ENCODE measurements at places on chromosomes 5 and 9. TPM values are rescaled to one million over a fixed set of nuclear protein-coding genes. Genes with fewer than 3 reads are reported as not detected.

The RPS14 gene
- total RNA-seq, result 4,472 TPM

The SLC46A2 gene
- total RNA-seq, result not detected

The C9orf78 gene
- 57.8 TPM for total RNA-seq

The SPINK1 gene
- total RNA-seq, result 1.6 TPM

The DPM2 gene
- total RNA-seq, result 17.1 TPM

The SLC36A3 gene
- total RNA-seq, result not detected

The RNF183 gene
- total RNA-seq, result 0.98 TPM

GRCh38 chr5:39189292-39189955, 29.9 kb downstream of the FYB1 start:
- no peak for DNase-seq

DNA sequence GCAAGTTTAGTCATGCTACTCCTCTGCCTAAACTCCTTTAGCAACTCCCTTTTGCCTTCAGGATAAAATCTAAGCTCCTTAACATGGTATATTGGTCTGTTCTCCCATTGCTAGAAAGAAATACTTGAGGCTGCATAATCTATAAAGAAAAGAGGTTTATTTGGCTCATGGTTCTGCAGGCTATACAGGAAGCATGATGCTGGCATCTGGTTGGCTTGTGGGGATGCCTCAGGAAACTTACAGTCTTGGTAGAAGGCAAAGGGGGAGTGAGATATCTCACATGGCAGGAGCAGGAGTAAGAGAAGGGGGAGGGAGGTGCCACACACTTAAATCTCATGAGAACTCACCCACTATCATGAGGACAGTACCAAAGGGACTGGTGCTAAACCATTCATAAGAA, 145.0 kb downstream of the GDNF start:
- no peak for DNase-seq

DNA sequence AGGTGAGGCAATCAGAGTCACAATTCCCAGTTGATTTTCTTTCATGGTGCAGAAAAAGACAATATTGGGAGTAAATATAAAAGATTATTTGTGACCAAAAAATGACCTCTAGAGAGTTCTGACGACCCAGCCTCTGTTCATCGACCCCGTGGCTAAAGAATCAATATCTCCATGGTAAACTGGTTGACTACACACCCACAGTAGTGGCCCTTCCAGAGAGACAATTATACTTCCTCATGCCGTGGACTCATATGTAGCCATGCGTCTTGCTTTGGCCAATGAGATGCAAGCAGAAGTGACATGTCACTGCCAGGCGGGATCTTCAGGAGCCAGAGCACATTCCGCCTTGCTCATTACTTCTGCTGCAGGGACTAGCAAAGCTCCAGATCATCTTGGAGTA, 163.3 kb upstream of the RAD23B start:
- DNase-seq, result no peak

DNA sequence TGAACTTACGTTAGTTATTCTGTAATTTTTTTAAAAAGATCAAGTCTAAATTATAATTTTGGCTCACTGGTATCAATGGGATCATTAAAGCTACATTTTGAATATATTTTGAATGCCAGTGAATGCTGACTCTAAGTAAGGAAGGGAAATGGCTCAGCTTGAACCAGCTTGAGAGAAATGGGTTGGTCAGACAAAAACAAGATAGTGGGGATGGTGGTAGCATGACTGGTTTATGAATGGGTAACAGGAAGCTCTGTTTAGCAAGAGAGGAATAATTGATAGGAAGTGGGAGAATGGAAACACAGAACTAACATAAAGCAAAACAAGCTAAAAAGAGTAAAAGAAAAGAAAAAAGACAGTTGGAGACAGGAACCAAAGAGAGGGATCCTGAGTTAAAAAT, 220.2 kb downstream of the ADAMTS6 start:
- no peak for DNase-seq

- no peak for DNase-seq
Observed at GRCh38 chr5:133828722-133829121, 139.7 kb downstream of the C5orf15 start.

DNA sequence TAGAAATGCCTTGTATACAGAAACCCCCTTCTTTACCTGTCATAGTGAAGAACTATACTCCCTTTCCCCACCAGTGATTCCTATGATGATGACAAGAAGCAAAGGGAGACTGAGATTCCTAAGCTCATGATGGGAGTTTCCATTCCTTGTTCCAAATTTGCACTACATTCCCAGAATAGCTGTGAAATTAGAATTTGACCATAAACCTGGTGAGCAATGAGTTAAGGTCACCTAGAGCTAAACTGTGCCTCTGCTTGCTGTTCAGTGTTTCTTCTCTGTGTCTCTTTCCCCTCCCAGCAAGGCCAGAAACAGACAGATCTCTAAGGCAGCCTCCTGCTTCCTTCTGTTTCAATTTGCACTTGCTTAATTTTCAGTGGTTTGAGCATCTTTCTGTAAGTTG, 332.1 kb downstream of the PIK3R1 start:
- DNase-seq, result no peak

DNA sequence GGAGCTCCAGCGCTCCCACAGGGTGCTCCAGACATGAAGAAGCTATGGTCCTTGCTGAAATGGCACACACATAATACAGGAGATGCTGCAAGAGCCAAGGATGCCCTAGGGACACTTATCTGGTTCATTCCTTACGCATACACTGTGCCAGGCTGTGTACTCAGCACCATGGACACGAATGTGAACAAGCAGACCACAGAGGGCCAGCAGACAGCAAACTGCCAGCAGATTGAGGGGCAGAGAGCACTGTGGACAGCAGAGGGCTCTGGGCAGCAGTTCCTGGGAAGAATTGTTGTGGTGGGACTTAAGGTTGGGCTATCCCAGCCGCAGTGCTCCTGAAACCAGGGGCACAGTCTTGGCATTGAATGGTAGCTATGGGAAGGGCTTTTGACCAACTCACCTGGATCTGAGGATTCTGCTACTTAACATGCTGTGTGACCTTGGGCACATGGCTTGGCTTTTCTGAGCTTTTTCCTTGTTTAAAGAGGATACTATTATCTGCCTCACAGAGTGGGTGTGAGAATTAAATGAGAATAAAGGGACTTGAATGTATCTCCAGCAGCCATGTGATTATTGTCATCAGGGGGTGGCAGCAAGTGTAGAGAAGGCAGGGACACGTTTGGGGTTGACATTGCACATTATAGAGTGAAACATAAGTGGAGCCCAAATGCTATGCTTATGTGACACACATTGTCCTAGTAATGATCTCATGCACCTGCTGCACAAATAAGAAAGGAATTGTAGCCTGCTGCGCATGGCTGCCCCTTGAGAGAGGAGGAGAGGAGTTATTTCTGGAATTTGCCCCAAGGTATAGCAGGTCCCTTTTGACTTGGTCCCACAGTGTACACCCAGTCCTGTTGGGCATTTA, 30.1 kb downstream of the PPARGC1B start:
- no peak for DNase-seq

GRCh38 chr5:136032564-136032963, 3.8 kb downstream of the TGFBI start:
- no peak for DNase-seq

- no peak for DNase-seq
Observed at GRCh38 chr5:135251093-135251492, 147.9 kb downstream of the MACROH2A1 start.

DNA sequence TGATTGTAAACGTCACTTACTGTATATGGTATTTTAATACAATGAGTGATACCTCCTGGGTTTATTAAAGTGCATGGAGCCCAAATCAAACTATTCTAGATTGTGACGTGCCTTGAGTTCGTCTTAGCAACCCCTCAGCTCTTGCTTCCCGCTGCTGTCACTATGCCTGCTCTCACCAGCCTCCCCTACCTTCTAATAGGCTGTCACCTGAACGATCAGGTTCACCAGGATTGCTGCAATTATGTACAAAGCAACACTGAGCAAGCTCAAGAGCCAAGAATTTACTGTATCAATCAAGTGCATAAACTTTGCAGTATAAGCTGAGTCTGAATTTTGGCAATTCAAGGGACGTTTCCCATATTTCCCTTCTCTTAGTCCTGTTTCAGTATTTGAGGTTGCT, 3.0 kb downstream of the LECT2 start:
- DNase-seq, result no peak
